ENCODE measurements at places on chromosomes 2 and 18. TPM values are rescaled to one million over a fixed set of nuclear protein-coding genes. Genes with fewer than 3 reads are reported as not detected.

DES gene
- 0.17 TPM for total RNA-seq

C2orf80 gene
- total RNA-seq = not detected

CD207 gene
- total RNA-seq = not detected

SOWAHC gene
- 16.3 TPM for total RNA-seq

CCDC121 gene
- total RNA-seq = 3.1 TPM

HOXD3 gene
- 0.27 TPM for total RNA-seq

UNC50 gene
- total RNA-seq = 47.8 TPM

TMEM247 gene
- not detected for total RNA-seq

RIF1 gene
- 17.3 TPM for total RNA-seq

LYPD1 gene
- 12.3 TPM for total RNA-seq

MSGN1 gene
- total RNA-seq = not detected

RUFY4 gene
- not detected for total RNA-seq

SLC8A1 gene
- 0.51 TPM for total RNA-seq

BBS5 gene
- total RNA-seq = 5.6 TPM

SULT1C4 gene
- total RNA-seq = not detected

POTEC gene
- not detected for total RNA-seq

BOLL gene
- not detected for total RNA-seq

GPR45 gene
- total RNA-seq = not detected

ACMSD gene
- not detected for total RNA-seq

LYPD6B gene
- total RNA-seq = not detected

ACVR1C gene
- total RNA-seq = not detected

RAB3GAP1 gene
- 28.3 TPM for total RNA-seq

FSHR gene
- not detected for total RNA-seq

TRIM43 gene
- total RNA-seq = not detected

TEKT4 gene
- total RNA-seq = not detected

FOXI3 gene
- total RNA-seq = not detected

EMX1 gene
- total RNA-seq = 0.20 TPM

MARCO gene
- total RNA-seq = 0.11 TPM

UGT1A5 gene
- not detected for total RNA-seq

NPAS2 gene
- total RNA-seq = 119 TPM

ST6GAL2 gene
- total RNA-seq = 19.4 TPM

PROM2 gene
- total RNA-seq = 0.15 TPM

PLB1 gene
- total RNA-seq = 1.3 TPM

VWA3B gene
- 0.43 TPM for total RNA-seq

TLX2 gene
- total RNA-seq = 0.14 TPM

CNGA3 gene
- not detected for total RNA-seq

C1GALT1C1L gene
- total RNA-seq = 1.2 TPM

PTH2R gene
- not detected for total RNA-seq

ARMC9 gene
- 19.0 TPM for total RNA-seq

SMAD7 gene
- 22.9 TPM for total RNA-seq

KCTD1 gene
- 27.3 TPM for total RNA-seq

CYTIP gene
- not detected for total RNA-seq

OTOF gene
- 0.12 TPM for total RNA-seq

ALPP gene
- total RNA-seq = 0.35 TPM

GPR55 gene
- not detected for total RNA-seq

ACTR1B gene
- total RNA-seq = 44.5 TPM

INHA gene
- total RNA-seq = 0.20 TPM

CDK15 gene
- not detected for total RNA-seq

AKAIN1 gene
- not detected for total RNA-seq

TMEM214 gene
- total RNA-seq = 69.9 TPM

BMP10 gene
- not detected for total RNA-seq

C2orf66 gene
- total RNA-seq = 0.09 TPM

WNT10A gene
- total RNA-seq = not detected

ATP9B gene
- 18.3 TPM for total RNA-seq

SPR gene
- 147 TPM for total RNA-seq

PROKR1 gene
- total RNA-seq = not detected

TUBA3E gene
- not detected for total RNA-seq

Data from A549 treated with CpdA at 1 μM for 4 hours (cell line).